ENCODE measurements at places on chromosomes 13 and 19. TPM values are rescaled to one million over a fixed set of nuclear protein-coding genes. Genes with fewer than 3 reads are reported as not detected.

GRCh38 chr19:14369399-14370168 is 11.7 kb upstream of the ADGRE5 start:
- H3K4me1 ChIP-seq = peaks cover 8% of the 10 kb centered on the region
- DNase-seq = peak; percentile 17
- H3K36me3 ChIP-seq = no peaks in the 10 kb centered on the region
- peak overlapping the region; percentile 78 for H3K27ac ChIP-seq

Gene GPR18
- total RNA-seq = not detected

DNA sequence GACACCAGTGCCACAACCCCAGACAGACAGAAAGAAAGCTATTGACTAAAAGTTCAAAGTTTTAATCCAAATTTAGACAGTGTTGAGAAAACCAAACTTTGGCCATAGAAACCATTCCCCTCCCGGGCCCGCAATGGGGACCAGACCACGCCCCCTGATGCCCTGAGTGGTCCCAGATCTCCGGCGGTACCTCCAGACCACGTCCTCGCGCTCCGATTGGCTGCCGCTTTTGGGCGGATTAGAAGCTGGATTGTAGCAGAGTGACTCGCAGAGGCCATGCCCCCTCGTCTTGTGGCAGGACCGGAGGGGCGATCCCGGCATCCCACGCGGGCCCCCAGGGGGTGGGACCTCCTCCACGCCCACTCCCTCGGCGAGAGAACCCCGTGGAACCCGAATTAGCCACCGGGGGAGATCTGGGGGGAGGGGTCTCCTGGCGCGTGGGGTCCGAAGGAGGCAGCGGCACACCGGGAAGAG is 797 bp upstream of the HSD17B14 start:
- H3K4me1 ChIP-seq = no peaks in the 10 kb centered on the region
- peak overlapping the region; percentile 37 for H3K4me3 ChIP-seq
- H3K27ac ChIP-seq = peak overlapping the region; percentile 63

GRCh38 chr13:109148243-109148642 is 518.8 kb downstream of the MYO16 start:
- no peaks in the 10 kb centered on the region for H3K36me3 ChIP-seq
- no peaks in the 10 kb centered on the region for H3K27me3 ChIP-seq
- H3K27ac ChIP-seq = no peak overlapping the region
- DNase-seq = no peak

Gene PLPP2
- total RNA-seq = 0.21 TPM

Gene HSPBP1
- 77.7 TPM for total RNA-seq

DNA sequence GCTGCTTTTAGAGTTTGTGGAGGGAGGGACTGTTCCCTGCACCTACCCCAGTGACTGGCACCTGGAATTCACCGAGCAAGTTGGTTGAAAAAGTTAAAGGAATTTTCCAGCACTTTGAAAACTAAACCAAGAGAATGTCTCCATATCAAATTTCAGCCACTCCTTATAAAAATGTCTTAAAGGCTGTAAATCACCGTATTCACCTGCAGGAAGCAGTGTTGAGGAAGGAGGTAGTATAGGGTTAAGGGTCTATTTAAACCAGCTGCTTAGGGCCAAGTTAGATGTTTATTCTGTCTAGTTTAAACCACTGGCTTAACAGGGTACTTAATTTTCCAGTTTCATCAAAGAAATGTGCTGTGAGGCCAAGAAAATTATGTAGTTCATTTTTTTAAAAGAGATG is 3.8 kb upstream of the RAB20 start:
- no peaks in the 10 kb centered on the region for H3K27me3 ChIP-seq
- H3K36me3 ChIP-seq = no peaks in the 10 kb centered on the region
- no peak overlapping the region for H3K27ac ChIP-seq
- H3K4me1 ChIP-seq = peaks cover 6% of the 10 kb centered on the region
- no peak for DNase-seq
- no peak overlapping the region for H3K4me3 ChIP-seq

GRCh38 chr13:32423592-32423991 is 4.3 kb downstream of the N4BP2L1 start:
- H3K4me1 ChIP-seq = peaks cover 4% of the 10 kb centered on the region
- H3K27ac ChIP-seq = no peak overlapping the region
- no peak overlapping the region for H3K4me3 ChIP-seq
- H3K36me3 ChIP-seq = no peaks in the 10 kb centered on the region
- peaks cover 8% of the 10 kb centered on the region for H3K27me3 ChIP-seq

DNA sequence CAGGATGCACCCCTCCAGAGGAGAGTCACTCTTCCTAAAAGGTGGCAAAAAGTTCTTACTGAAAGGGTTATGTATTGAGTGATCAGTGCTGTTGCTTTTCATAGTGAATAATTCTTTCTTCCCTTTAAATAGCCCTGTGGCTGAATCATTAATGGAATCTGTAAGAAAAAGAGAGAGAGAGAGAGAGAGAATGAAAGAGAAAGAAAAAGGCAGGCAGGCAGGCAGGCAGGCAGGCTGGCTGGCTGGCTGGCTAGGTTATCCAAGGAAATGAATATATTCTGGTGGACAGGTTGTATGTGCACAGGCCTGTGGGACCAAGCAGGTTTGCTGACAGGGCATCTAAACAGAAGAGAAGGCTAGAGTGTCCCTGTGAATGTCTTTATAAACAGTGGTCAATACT is 100.5 kb downstream of the DLEU7 start:
- DNase-seq = no peak
- H3K27me3 ChIP-seq = no peaks in the 10 kb centered on the region
- H3K27ac ChIP-seq = no peak overlapping the region
- no peaks in the 10 kb centered on the region for H3K4me1 ChIP-seq
- H3K36me3 ChIP-seq = no peaks in the 10 kb centered on the region

Gene ZNF66
- total RNA-seq = 5.0 TPM

DNA sequence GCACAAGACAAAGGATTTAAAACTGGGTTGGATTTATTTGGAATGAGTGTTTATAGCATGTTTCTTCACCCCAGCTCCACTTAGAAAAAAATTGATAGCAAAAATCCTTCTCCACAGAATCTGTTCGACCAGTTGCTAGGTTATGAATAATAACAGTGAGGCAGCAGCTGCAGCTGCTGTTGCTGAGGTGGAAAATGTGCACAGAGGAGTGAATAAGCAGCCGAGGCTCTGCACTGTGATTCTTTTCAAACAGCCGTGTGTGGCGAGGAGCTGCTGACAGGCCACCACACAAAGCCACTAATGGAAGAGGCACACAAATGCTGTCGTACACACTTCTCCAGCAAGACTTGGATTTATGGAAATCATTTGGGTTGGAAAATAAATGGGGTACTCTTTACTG is 6.4 kb upstream of the RASL11A start:
- H3K27ac ChIP-seq = peak overlapping the region; percentile 17
- no peak overlapping the region for H3K4me3 ChIP-seq
- H3K36me3 ChIP-seq = no peaks in the 10 kb centered on the region
- DNase-seq = peak; percentile 30
- no peaks in the 10 kb centered on the region for H3K27me3 ChIP-seq

Gene LGALS4
- total RNA-seq = 0.46 TPM

Gene CEACAM3
- not detected for total RNA-seq

Gene FUT6
- total RNA-seq = 0.42 TPM

- H3K4me3 ChIP-seq = no peak overlapping the region
- H3K4me1 ChIP-seq = peaks cover 9% of the 10 kb centered on the region
- no peaks in the 10 kb centered on the region for H3K27me3 ChIP-seq
- peak; percentile 70 for DNase-seq
Measured at GRCh38 chr13:50512474-50513299, 330.8 kb downstream of the DLEU7 start.

Gene SIGLEC9
- not detected for total RNA-seq

Gene UQCRFS1
- 59.8 TPM for total RNA-seq

Gene RAB3A
- total RNA-seq = 13.0 TPM

DNA sequence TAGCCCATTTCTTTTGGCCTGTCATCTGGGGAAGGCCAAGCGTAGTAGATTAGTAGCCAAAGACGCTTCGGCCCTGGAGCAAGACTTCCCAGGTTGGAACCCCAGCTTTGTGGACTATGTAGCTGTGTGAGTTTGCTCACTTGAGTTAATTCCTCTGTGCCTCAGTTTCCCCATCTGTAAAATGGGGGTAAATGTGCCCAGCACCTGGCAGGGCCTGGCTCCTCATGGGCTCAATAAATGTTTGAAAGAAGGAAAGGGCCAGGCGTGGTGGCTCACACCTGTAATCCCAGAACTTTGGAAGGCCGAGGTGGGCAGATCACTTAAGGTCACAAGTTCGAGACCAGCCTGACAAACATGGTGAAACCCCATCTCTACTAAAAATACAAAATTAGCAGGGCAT is 14.9 kb upstream of the HNRNPM start:
- H3K27me3 ChIP-seq = no peaks in the 10 kb centered on the region
- no peak overlapping the region for H3K4me3 ChIP-seq
- H3K27ac ChIP-seq = no peak overlapping the region
- no peaks in the 10 kb centered on the region for H3K36me3 ChIP-seq
- H3K4me1 ChIP-seq = no peaks in the 10 kb centered on the region
- DNase-seq = no peak

- peak; percentile 36 for DNase-seq
- no peaks in the 10 kb centered on the region for H3K36me3 ChIP-seq
- H3K4me3 ChIP-seq = peak overlapping the region; percentile 96
- peaks cover 20% of the 10 kb centered on the region for H3K4me1 ChIP-seq
- peak overlapping the region; percentile 26 for H3K27ac ChIP-seq
Measured at GRCh38 chr19:3094601-3095440, 659 bp downstream of the GNA11 start.
